SK-N-SH (cell line): ENCODE measurements at places on chromosomes 3 and 15. TPM values are rescaled to one million over a fixed set of nuclear protein-coding genes. Genes with fewer than 3 reads are reported as not detected.

The GPR149 gene
- polyA plus RNA-seq, result not detected in 2 replicates

GRCh38 chr3:128021768-128022372 lies 30.4 kb upstream of the SEC61A1 start:
- DNase-seq, result peak; percentile 44
- no peak overlapping the region for H3K4me3 ChIP-seq
- H3K27me3 ChIP-seq, result peaks cover 14% of the 10 kb centered on the region; the same call in 1 of the 2 replicates

DNA sequence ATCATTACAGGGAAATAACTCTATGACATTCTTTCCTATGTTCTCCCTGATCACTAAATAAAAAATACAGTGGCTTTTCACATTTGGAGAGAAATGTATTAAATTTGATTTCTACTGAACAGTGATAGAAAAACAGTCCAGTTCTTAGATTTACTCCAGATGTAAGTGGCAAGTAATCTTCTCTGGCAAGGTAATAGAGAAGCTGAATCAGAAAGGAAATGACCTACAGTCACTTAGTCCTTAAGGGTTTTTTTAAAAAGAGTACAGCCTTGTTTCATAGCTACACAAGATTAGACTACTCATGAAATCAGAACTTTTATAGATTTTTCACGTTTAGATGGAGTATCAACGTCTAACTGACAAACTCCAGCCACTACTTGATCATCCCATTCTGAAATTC lies 236.9 kb downstream of the CADPS start:
- no peak overlapping the region for H3K4me3 ChIP-seq
- H3K4me1 ChIP-seq, result no peaks in the 10 kb centered on the region
- no peak overlapping the region for H3K27ac ChIP-seq
- no peak for DNase-seq
- H3K27me3 ChIP-seq, result no peaks in the 10 kb centered on the region

- H3K36me3 ChIP-seq, result no peaks in the 10 kb centered on the region
- H3K4me1 ChIP-seq, result peaks cover 5% of the 10 kb centered on the region; the same call in 1 of the 2 replicates
- DNase-seq, result no peak
- H3K27ac ChIP-seq, result no peak overlapping the region
Observed at GRCh38 chr3:15294929-15295328, 37.5 kb downstream of the SH3BP5 start.

DNA sequence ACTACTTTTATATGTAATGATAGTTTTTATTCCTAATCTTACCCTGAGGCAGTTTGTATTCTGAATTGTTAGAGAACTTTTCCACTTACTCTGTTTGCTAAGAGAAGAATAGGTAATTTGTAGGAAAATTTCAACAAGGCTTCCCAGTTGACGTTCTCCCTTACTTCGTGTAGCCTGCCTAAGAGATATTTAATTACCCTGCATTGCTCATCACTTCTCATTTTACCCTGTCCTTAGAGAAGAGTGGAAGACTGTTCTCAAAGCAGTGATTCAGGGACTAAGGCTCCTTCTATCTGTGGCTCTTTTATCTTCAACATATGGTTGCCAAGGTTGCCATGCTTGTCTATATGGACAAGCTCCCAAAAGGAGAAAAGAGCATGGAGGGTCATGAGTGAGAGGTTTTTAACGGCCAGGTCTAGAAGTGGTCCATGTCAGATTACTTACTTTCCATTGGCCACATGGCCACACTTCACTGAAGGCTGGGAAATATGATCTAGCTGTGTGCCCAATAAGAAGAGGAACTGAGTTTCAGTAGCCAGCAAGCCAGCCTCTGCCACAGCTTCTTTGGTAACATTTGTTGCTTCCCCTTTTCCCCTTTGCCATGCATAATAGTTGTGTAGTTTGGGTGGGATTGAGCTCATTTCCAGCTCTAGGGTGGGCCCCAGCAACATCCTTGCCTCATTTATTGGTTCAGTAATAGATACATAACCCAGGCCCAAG lies 22.1 kb downstream of the PDE8A start:
- no peak for DNase-seq
- H3K4me1 ChIP-seq, result peaks cover 5% of the 10 kb centered on the region; the same call in 1 of the 2 replicates
- no peak overlapping the region for H3K27ac ChIP-seq
- H3K4me3 ChIP-seq, result no peak overlapping the region

DNA sequence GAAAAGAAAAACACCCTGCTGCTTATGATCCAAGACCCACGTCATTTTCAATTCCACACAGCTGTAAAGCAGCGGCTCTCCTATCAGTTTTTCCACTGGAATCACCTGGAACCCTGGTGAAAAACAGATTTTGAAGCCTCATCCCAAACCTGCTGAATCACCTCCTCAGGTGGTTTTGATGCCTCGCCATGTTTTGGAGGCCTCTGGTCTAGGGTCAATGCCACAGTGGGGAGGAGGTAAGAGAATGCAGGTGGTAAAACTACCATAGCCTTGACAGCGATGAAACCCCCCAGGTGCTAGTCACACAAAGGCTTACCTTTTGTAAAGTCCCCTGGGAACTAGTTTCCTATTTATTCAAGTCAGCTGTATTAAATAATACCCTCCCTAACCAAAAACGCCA lies 24.8 kb downstream of the MYO1E start:
- no peaks in the 10 kb centered on the region for H3K27me3 ChIP-seq
- no peak overlapping the region for H3K4me3 ChIP-seq
- peaks cover 6% of the 10 kb centered on the region for H3K36me3 ChIP-seq
- peaks cover 5% of the 10 kb centered on the region for H3K4me1 ChIP-seq
- DNase-seq, result no peak
- no peak overlapping the region for H3K27ac ChIP-seq

GRCh38 chr3:189721873-189722665 lies 90.9 kb downstream of the TP63 start:
- H3K4me3 ChIP-seq, result no peak overlapping the region
- H3K36me3 ChIP-seq, result no peaks in the 10 kb centered on the region
- H3K27ac ChIP-seq, result no peak overlapping the region
- H3K4me1 ChIP-seq, result no peaks in the 10 kb centered on the region
- DNase-seq, result no peak

- H3K27me3 ChIP-seq, result no peaks in the 10 kb centered on the region
- no peak overlapping the region for H3K4me3 ChIP-seq
- DNase-seq, result no peak
- no peak overlapping the region for H3K27ac ChIP-seq
- H3K4me1 ChIP-seq, result peaks cover 12% of the 10 kb centered on the region; the same call in 1 of the 2 replicates
- no peaks in the 10 kb centered on the region for H3K36me3 ChIP-seq
Observed at GRCh38 chr3:111848283-111848682, 10.8 kb upstream of the PHLDB2 start.

DNA sequence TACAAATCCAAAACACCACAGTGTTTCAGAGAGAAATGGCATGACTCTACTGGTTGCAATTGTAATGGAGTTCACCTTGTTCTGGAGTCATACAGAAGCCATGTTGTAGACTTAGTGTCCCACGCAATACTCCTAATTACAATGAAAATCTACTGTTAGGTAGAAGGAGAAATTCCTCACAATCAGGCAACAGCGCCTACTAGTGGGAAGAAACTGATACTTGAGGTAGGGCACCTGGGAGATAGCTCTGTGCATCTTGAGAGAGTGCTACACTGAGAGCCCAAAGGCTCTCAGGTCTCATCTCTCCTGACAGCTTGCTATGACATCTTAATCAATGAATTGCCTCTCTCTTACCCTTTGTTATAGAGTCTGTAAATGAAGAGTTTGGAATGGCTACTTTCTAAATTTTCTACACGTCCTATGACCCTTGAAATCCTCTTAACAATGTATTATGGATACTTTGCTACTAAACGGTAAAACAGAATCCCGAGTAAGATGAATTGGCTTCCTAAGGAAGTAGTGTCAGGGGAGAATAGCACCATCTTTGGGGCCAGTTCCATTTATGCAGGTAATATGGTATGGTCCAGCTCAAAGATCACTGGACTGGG lies 422.7 kb upstream of the TPRG1 start:
- H3K27me3 ChIP-seq, result no peaks in the 10 kb centered on the region
- H3K4me1 ChIP-seq, result no peaks in the 10 kb centered on the region
- no peak overlapping the region for H3K4me3 ChIP-seq
- no peak overlapping the region for H3K27ac ChIP-seq
- H3K36me3 ChIP-seq, result no peaks in the 10 kb centered on the region
